ENCODE measurements at places on chromosomes 7 and 10.

DNA sequence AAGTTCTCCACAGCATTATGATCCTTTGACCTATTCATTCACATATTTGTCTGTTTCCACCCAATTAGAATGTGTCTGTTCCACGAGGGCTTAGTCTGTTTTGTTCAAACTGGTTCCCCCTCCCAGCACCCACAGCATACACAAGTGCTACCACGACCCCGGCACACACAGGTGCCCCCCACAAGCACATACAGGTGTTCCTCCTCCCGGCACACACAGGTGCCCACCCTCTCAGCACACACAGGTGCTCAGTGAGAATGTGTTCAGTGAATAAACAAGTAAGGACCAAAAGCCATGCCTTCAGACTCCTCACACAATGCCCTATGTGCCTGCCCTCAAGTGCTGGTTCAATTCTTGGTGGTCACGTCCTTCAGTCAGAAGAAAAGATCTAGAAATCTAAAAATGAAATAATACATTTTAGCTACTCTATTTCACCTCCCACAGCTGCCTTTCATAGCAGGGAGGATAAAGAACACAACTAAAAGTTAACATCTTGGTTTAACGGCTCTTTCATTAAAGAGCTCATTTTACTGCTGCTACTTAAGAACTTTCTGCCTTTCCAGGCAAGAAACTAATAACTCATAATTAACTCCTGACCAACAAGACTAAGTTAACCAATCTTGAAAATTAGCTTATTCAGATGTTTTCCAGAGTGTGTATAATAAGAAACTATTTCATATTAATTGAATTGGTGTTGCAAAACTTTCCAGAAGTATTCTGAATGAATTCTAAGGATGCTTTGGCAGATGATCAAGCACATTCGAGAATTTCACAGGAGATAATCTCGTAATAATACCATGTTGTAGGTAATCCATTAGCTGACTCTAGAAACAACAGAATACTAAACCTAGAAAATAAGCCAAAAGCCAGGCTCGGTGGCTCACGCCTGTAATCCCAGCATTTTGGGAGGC lies 2.3 kb downstream of the DNMBP start:
- peak; percentile 12 for DNase-seq

DNA sequence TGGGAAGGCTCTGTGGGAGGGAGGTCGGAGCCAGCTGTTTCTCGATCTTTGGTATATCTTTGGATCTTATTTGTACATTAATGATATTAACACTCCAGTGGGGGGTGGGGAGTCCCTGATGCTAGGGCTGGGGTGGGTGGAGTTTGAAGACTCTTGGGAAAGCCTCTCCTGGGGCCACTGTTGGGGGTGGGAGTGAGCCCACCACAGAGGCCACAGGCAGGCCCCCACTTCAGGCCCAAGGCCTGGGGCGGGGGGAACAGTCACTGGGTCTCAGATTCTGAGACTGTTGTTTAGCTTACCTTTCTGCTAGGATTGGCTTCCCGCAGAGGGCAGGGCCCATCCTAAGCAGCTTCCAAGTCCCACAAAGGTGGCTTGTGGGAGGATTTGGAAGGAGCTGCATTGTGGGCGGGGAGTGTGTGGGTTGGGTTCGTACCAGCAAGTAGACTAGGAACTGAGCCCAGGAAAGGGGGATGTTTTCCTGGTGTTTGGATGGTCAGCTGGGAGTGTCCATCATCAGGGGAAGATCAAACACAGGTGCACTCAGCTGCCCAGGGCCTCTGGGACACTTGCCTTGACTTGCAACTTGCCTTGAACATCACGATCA lies 11.9 kb downstream of the YKT6 start:
- DNase-seq, result no peak

DNA sequence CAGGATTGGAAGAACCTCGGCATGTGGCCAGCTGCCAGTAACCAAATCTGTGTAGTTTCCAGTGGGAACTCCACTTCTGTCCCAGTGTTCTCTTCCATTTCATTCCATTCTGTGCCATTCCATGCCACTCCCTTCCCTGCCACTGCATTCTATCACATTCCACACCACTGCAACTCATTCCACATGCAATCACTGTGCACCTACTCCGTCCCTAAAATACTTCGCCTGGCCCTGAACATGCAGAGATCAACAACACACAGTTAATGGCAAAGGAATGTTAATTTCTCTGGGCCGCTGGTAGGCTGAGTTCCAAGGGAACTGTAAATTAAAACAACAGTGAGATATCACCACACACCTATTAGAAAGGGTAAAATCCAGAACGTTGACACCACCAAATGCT lies 64.8 kb downstream of the AKR1B1 start:
- DNase-seq, result no peak

DNA sequence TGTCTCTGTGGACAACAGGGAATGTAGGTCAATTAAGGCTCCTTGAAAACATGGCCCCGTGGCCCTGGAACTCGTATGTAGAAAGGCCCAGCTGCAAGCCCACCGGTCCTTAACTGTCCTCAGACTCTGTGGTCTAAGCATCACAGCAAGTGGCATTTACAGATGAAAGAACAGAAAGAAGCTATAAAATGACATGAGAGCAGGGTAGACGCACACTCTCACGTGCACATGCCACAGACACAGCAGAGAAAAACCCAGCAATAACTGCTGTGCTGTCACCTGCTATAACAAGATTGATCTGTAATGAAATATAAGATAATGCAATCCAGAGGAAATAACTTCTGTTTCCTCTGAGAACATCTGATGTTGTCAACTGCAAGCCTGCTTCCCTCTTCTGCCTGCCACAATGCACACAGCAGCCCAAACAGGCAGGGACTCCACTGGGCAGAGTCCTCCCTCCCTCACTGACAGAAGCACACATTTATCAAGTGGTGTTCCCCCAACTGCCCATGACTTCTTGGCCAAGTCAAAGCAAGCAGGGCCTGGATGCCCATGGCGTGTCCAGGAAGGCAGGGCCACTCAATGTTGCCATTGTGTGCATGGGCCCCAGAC lies 63.9 kb downstream of the GFRA1 start:
- DNase-seq, result no peak

DNA sequence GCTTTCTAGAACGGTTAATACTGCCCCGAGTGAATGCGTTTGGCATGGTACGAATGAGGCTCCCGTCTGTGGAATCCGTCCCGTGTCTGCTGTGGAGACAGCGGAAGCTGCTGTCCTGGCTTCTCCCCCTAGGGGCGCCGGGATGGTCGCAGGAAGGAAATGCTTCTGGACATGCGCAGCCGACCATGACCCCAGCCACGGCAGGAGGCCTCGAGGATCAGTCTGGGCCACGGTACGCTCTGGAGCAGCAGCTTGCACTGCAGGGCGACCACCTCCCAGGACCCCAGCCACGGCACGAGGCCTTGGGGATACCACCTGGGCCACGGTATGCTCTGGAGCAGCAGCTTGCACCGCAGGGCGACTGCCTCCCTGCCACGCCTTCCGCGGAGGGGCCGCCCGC lies 107.9 kb downstream of the CYTH3 start:
- DNase-seq, result no peak

GRCh38 chr7:131357282-131357880 lies 29.7 kb downstream of the MKLN1 start:
- no peak for DNase-seq

GRCh38 chr10:24904824-24905223 lies 47.6 kb downstream of the PRTFDC1 start:
- DNase-seq, result no peak

DNA sequence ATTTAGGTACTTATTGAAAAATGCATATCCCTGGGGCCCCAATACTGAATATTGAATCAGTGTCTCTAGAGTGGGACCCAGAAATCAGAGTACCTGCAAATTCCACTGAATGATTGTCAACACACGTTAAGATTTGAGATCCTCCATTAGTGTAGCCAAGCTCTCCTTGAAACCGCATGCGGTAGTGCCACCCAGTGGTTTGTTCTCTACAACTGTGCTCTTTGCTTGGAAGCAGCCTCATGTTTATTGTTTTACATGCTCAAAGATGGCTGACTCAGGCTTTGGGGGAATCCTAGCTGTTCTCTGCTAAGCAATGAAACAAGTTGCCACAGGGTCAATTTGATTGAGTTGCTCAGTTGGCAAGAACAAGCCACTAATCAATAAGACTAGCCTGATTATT lies 340.2 kb upstream of the CELF2 start:
- peak; percentile 55 for DNase-seq

DNA sequence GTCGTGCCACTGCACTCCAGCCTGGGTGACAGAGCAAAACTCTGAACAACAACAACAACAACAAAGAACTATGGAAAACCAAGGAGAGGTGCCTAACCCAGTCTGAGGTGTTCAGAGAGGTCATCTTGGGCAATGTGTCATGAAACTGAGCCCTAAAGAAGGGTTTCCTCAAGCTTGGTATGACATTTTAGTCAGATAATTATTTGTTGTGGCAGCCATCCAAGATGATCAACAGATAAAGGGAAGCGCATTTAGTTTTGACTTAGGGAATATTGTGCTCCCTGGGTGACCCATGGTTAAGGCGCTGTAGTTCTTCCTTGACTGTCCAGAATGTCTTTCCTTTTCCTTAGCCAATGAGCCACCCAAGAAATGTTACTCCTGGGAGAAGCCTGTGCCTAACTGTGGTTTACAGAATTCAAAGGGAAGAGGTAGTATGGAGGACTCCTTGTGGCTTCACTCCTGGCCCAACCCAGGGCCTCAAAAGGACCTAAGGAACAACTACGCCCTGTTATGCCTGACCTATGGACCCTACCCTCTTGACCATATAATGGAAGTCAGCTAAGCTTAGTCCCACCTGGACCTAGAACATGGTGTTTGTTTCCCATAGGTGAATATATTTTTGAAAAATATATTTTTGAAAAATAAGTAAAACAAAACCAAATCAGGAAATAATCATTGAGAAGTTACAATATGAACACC lies 42.4 kb downstream of the TPST1 start:
- peak; percentile 14 for DNase-seq

DNA sequence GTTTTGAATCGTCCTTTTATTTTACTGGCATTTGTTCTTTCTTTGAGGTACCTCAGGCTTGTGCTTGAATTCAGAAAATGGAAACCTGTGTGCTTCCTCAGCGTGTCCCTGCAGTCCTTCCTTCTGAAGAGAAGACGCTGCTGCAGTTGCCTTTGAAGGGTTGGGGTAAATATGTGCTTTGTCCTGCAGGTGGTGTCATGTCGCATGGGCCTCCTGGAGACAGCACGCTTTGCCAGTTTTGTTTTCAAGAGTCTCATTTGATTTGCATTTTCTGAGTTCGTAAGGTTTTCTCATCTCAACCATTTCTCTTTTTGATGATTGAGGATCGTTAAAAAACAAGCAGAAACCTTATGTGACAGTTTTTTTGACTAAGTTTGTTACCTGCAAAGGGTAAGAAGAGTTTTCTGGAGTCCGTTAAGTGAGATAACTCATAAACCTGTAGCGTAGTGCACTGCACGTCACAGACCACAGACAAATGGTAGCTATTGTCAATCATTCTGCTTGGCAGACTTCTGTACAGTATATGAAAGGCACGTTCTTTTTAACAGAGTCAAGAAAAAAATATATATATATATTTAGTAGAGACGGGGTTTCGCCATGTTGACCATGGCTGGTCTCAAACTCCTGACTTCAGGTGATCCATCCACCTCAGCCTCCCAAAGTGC lies 57.0 kb downstream of the CDC123 start:
- DNase-seq, result peak; percentile 55

- DNase-seq, result no peak
These were observed 917.0 kb downstream of the TYW1 start for GRCh38 chr7:67913604-67914003.

DNA sequence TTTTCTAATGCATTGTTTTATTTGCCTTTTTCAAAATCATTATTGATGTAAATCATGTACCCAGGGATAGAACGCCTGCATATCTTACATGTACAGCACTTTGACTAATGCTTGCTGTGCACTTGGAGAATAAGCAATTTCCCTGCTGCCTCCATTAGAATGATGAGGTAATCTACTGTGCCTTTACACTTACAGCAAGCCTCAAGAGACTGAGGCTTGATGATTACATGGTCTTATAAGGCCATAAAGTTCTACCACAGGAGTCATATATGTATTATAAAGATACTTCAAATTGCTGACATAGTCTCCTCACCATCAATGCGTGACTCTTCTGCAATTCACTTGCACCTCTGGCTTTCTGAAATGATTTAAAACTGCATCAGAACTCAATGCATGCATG lies 328.6 kb upstream of the HGF start:
- DNase-seq, result no peak

DNA sequence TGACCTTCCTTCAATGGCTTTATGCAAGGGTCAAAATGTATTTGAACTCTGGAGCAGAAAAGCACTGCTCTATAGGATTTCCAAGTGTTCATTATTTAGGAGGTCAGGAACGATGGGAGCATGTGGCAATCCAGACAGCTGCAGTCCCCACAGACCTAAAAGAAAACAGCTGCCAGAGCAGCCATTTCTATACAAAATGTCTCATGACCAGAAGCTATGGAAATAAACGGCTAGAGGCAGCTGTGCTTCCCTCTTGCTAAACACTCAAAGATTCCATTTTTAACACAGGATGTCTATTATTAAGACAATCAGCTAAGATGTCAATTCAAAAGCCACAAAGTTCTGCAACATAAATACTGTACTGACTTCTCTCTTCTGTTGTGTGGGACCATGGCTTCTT lies 879.1 kb upstream of the C7orf33 start:
- no peak for DNase-seq

- no peak for DNase-seq
These were observed 129.8 kb upstream of the GPR26 start for GRCh38 chr10:123536176-123536845.

GRCh38 chr7:127207230-127207629 lies 45.5 kb downstream of the GRM8 start:
- DNase-seq, result no peak

GRCh38 chr10:82982110-82982608 lies 1107.2 kb downstream of the NRG3 start:
- DNase-seq, result no peak

GRCh38 chr10:3566627-3567026 lies 218.4 kb downstream of the KLF6 start:
- DNase-seq, result no peak

DNA sequence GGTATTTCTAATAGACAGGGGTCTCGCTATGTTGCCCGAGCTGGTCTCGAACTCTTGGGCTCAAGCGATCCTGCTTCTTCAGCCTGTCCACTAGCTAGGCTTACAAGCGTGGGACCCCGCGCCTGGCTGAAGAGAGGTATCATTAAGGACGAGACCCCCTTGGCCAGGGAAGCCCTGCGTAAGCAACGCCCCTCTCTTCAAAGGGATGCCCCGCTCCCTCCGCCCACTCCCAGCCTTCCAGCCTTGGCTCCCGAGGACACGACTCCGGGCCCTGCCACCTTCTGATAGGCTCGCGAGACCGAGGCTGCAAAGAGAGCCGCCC lies 220 bp upstream of the ZKSCAN5 start:
- no peak for DNase-seq

- no peak for DNase-seq
These were observed 271.9 kb downstream of the ADARB2 start for GRCh38 chr10:1465418-1465911.

DNA sequence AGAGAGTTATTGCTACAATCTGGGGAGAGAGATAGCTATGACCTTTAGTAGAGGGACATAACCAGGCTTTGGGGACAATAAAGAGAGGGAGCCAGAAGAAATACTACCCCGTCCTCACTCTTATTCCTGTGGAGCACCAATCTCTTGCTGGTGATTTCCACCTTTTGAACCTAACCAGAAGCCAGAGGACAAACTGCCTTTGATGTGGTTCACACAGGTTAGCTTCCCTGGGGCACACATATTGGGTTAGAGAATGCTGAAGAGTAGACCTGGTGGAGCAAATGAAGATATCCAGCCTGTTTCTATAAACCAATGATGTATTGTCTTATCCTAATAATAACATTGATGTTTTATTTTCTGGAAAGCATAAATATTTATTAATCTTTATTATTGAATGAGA lies 399.3 kb downstream of the HTR7 start:
- no peak for DNase-seq

GRCh38 chr7:4015996-4016395 lies 666.1 kb upstream of the FOXK1 start:
- DNase-seq, result no peak

All from HT-29 (cell line).